ENCODE measurements at places on chromosomes 5 and 9.

DNA sequence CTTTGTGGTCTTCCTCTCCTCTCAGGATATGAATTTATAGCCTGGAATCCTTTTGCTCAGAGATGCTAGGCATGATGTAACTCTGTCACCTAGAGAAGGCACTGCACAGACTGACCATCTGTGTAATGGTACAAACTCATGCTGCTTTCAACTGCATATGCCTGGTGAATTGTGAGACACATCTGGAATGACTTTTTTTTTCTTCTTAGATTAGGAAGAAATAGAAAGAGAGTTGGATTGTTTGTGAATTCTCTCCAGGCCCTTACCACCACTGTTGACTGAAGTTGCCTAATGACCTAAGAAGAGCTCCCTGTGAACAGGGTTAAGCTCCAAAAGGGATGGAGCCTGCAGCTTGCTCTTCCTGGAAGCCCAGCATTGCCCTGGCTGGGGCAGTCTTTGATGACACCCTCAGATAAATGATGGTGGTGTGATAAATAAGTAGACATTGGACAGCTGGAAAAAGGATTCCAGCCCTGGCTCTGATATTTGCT is 47.8 kb upstream of the TRIM32 start:
- no peak for DNase-seq

GRCh38 chr5:72438141-72438540 is 69.1 kb downstream of the ZNF366 start:
- DNase-seq, result no peak

DNA sequence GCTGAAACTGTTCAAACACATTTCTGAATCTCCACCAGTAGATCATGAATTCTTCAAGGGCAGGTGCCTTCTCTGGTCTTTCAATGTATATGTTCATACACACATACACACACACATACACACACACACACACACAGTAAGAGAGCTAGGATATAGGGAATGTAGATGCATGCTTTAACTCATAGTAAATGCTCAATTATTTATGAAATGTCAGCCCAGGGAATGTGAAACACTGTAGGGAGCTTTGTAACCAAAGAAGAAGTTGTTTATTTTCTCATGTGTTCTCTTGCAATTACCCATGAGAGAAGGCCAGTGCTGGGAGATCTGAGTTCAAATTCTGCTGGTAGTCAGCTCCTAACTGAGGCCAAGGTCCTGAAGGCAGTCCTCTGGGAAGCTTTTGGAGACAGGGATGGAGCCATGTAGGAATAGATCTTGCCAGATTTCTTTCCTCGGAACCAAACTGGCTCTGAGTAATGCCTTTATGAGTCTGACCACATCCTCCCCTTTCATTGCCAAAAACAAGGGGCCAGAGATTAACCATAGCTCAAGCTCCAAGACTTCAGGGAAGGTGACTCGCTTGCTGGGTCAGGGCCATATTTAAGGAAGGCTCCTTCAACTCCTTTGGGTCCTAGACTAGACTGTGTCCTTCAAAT is 487.0 kb upstream of the TNC start:
- DNase-seq, result no peak

DNA sequence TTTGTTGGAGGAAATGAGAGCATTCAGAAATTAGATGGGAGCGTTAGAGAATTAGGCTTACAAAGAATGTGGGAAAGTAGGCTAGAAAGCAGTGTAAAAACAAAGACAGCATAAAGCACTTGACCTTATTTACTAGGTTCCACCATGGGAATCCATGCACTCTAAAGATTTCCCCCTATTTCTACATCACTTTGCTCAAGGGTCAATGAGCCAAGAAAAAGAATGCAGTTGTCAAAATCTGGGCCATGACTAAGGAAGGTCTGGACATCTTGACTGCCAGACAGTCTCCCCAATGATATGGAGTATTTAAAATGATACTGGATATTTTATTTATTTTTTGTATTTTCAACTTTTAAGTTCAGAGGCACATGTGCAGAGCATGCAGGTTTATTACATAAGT is 3.4 kb downstream of the TLR4 start:
- no peak for DNase-seq

GRCh38 chr5:148808864-148809642 is 17.4 kb upstream of the ADRB2 start:
- no peak for DNase-seq

DNA sequence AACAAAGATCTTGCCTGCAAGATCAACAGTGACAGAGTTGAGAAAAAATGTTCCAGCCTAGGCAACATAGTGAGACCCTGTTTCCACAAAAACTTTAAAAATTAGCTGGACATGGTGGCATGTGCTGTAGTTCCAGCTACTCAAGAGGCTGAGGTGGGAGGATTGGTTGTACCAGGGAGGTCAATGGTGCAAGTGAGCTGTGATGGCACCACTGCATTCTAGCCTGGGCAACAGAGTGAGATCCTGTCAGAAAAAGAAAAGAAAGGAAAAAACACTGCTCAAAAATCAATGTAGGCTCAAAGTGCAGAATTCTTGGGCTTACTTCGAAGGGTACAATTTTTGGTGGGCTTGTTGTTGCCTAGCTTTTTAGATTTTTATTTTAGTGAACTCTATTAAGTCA is 145.4 kb downstream of the PLPPR1 start:
- DNase-seq, result no peak
